DMS79 (cell line): ENCODE measurements at places on chromosomes 4 and X.

DNA sequence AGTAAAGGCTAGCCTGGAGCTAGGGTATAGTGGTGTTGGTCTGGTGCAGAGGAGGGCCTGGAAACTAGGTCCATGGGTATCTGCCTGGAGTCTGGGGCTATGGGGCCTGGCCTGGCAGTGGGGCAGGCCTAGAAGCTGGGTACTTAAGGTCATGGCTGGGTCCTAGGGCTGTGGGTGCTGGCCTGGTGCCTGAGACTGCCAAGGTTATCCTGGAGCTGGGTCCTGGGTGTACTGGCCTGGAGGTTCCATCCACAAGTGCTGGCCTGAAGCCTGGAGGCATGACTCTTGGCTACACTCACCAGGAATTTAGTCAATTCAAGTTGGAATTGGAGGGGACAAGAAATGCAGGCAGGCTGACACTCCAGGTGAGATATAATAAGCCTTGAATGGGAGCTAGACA is 108.4 kb upstream of the ZCCHC13 start:
- no peak for DNase-seq

DNA sequence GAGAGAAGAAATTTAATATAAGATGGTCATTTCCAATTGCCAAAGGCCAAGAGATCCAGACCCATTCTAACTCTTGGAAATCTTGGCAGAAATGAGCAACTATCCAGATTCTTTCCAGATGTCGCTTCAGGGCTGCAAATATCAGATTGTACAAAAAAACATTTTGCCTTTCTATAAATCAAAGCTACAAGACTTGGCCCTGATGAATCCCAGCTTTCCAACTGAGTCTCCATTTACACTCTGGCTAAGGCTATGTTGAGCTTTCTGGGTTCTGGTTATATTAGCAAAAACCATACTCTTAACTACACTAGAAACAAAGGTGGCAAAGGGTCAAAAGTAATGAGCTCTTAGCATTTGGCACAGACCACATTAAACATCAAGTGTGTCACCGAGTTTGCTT is 345.8 kb downstream of the OPHN1 start:
- DNase-seq, result no peak

GRCh38 chr4:61918987-61919386 is 718.9 kb downstream of the ADGRL3 start:
- no peak for DNase-seq

DNA sequence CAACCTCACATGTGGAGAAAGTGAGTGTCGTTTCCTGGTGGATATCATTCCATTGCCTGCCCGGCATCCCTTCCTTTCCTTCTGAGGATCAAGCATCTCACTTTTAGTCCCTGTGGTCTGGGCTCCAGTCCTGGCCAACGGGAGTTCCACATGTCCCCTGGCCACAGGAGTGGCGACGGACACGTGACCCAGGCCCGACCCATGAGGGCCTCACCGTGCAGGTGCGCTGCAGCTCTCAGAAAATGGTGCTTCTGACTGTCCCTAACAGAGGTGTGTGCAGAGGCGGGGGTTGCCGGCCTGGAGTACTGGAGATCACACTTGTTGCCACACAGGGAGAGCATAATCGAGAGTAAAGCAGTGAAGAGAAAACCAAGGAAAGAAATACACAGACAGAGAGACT is 476.9 kb upstream of the FRG1 start:
- DNase-seq, result no peak

GRCh38 chr4:156949373-156949814 is 22.2 kb downstream of the PDGFC start:
- DNase-seq, result no peak

DNA sequence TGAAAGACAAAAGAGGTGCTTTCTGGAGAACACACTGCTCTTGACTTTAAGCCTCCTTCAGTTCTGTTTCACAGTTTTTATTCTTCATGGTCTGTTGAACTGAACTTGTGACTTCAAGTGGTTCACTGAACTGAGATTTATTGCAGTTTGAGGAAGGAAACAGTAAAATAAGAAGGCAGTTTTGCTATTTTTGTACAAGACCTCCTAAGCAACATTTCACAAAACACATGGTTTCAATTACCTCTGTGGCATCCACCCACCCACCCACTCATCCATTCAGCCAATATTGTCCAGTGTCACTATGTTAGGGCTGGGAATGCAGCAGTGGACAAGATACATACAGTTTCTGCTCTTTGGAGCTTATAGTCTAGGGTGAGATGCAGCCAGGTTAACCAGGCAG is 131.3 kb downstream of the IL1RAPL2 start:
- no peak for DNase-seq

DNA sequence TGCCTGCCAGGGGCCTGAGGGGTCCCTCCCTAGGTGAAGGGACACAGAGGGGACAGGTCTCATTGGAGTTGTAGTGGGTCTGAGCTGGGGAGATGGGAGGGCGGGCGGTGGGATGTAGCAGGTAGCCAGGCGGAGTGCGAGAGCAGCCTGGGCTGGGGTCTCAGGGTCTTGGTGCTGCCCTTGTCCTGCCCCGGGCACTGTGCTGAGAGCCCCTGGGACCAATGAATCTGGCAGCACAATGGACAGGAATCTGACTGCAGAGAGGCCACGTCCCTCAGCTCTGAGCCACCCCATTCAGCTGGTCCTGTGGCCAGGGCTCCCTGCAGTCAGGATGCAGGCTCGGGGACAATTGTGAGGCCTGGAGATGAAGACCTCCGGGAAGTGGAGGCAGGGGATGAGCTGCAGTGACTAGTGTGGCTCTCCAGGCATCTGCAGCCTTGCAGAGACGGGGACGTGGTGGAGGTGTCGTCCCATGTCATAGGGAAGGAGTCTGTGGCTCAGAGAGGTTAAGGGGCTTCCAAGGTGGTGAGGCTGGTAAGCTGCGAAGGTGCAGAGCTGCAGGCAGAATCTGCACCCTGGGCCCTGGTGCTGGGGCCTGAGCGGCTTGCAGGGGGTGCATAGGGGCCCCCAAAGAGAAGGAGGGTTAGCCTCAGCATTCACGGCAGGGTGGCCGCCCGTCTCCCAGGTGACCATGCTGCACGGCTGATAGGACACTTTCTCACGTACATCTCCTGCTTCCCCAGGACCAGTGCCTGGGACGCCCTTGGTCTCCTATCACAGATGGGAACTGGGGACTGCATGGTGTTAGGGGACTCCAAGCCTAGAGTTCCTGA is 20.6 kb downstream of the NSG1 start:
- no peak for DNase-seq

DNA sequence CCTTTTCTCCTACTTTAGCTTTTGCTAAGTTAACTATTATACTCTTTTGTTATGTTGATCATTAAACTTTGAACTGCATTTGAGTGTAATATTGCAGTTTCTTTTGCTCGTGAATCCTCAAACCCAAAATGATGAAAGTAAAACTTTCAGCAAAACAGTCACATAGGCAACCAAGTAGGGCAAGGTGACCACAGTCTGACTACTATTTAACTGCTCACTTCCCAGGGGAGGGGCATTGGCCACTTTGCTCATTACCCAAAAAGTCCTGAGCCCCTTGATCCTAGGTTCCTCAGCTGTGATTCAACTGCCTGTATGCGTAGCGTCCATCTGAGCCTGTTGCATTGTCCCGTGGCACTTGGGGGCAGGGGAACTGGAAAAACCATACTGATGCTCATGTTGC is 17.0 kb downstream of the RBMX2 start:
- DNase-seq, result no peak

GRCh38 chrX:154800478-154801210 is 4.6 kb downstream of the MPP1 start:
- no peak for DNase-seq

DNA sequence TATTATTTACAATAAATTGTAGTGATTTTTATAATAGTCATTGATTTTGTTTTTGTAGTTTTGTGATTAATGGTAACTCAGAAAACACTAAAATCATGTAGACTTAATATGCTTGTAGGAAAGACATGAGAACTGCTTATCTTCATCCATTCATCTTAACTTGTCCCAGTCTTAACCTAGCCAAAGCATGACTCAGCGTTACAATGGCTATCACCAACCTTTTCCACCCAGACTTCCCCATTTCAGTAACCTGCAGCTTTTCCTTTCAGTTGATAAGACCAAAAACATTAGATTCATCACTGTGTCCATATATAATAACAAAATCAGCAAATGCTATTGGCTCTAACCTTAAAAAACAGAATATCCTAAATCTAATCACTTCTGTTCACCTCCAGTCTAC is 106.2 kb upstream of the KLF8 start:
- DNase-seq, result no peak

- no peak for DNase-seq
Measured at GRCh38 chr4:5746829-5747737, 36.1 kb downstream of the EVC start.

DNA sequence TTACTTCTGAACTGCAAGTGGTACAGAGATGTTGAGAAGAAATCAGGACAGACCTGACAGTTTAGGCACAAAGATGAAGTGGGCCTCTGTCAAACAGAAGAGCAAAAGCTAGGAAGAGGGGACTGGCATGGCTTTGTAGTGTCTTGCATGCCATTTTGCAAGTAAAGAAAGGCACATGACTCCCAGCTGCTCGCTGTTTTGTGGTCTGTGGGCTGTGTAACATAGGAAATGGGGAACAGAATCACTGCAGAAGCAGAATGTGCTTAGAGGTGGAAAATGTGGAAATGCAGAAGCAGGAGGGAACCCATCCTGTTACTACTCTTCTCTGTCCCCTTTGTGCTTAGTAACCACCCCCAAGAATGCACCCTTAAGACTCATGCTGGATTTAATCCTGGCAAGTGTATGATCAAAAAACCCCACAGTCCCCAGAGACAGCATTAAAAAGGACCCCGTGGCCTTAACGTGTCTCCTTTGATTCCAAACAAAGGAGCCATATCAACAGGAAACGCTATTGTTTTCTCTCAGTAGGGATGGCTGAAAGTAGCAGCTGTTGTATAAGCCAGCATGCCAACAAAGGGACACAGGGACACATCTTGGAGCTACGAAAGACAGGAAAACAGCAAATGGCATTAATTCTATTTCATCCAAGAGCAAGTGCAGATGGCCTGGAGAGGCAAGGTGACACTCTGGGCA is 177.6 kb upstream of the GLRA2 start:
- no peak for DNase-seq

- no peak for DNase-seq
Measured at GRCh38 chr4:186587416-186588018, 32.1 kb upstream of the MTNR1A start.

GRCh38 chr4:151641167-151641566 is 119.6 kb downstream of the GATB start:
- no peak for DNase-seq

GRCh38 chrX:150847088-150847487 is 51.4 kb downstream of the CD99L2 start:
- no peak for DNase-seq

GRCh38 chrX:16992951-16993350 is 46.5 kb downstream of the REPS2 start:
- no peak for DNase-seq

- DNase-seq, result no peak
Measured at GRCh38 chrX:19627081-19627480, 111.8 kb upstream of the MAP3K15 start.

DNA sequence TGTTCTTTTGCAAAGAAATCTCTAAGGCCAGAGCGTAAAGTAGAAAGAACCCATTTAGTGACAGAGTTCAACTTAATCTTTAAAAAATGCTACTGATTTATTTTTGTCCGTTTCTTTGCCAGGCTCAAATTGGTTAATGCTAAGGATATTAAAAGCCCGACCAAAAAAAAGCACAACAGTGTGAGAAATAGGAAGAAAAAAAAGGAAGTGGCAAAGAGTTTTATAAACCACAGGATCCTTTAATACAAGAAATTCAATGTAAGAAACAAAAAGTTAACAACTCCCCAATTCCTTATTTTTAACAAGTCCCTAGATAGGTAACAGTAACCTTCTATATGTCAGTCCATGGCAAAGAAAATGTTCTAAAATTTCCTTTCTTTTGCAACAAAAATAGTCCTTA is 480.4 kb downstream of the ACTRT1 start:
- no peak for DNase-seq
